Liver (tissue), 10 donors: ENCODE measurements at places on chromosomes 2 and 18.

- DNase-seq: no peak
Measured at GRCh38 chr2:46988733-46989481, 73.3 kb upstream of the MCFD2 start.

DNA sequence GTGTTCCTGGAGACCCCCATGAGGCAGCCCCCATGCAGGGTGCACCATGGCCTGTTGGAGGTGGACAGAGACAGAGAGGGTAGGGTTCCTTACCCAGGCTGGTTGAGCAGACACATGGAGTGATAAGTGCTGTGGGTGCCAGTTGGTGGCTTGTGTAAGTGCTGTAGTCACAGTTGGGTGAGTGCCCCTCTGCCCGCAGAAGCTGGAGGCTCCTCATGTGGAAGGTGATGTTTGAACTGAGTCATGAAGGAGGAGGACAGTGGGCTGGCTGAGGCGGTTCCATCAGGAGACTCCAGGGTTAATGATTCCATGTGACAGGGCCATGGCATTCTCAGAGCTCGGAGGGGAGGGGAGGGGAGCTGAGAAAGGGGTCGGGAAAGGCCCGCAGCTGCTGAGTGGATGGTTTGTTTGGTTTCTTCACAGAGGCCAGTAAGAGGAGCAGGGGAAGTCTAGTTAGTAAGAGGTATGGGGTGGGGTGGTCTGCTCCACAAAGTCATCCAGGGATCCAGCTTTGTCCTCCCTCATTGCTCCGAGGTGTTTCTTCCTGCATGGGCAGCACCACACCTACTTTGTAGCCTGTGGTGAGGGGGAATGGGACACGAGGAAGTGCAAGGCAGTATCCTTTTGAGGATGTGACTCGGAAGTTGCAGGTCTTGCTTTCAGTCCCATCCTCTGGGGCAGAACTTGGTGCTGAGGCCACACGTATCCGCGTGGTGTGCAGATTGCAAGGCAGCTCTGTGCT, 13.6 kb downstream of the IMPA2 start:
- DNase-seq: no peak

GRCh38 chr2:105744909-105745853, at the start of gene NCK2:
TSS of gene NCK2 (plus strand) at chr2:105744912. CDS start at chr2:105855064, 110,152 bp downstream.
- peak; percentile 49 for DNase-seq

GRCh38 chr2:1153920-1154319, 203.3 kb downstream of the SNTG2 start:
- DNase-seq: no peak
